ENCODE measurements at places on chromosomes 16 and 17.

DNA sequence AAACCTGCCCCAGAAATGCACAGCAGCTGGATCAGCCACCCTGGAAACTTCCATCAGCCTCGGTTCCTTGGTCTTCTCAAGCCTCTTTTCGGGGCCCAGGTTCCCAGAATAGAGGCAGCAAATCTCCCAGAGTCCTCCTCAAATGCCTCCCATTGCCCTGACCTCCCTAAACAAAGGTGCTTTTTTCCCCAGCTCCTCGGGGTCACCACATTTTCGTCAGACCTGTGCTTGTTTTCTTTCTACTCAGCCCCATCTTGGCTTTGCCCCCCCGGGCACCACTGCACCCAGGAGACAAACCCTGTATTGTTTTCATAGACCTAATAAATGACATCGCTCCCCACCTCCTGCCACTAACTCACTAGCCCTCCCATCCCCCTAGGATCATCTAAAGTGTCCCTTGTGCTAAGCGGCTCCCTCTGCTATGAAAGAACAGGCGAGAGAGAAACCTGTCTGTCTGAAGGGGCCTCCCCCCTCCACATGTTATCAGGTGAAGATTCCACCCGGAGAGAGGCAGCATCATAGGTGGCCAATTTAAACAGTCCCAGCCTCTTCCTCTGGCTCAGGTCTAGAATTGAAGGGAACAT is 451.1 kb downstream of the SOX9 start:
- no peak for DNase-seq

- no peak for DNase-seq
Observed at GRCh38 chr16:1781254-1781653, 1.1 kb downstream of the SPSB3 start.

- no peak for DNase-seq
Observed at GRCh38 chr17:78267253-78268073, 36.0 kb downstream of the TMEM235 start.

GRCh38 chr16:79181419-79181818 is 419.1 kb downstream of the MAF start:
- DNase-seq = no peak

DNA sequence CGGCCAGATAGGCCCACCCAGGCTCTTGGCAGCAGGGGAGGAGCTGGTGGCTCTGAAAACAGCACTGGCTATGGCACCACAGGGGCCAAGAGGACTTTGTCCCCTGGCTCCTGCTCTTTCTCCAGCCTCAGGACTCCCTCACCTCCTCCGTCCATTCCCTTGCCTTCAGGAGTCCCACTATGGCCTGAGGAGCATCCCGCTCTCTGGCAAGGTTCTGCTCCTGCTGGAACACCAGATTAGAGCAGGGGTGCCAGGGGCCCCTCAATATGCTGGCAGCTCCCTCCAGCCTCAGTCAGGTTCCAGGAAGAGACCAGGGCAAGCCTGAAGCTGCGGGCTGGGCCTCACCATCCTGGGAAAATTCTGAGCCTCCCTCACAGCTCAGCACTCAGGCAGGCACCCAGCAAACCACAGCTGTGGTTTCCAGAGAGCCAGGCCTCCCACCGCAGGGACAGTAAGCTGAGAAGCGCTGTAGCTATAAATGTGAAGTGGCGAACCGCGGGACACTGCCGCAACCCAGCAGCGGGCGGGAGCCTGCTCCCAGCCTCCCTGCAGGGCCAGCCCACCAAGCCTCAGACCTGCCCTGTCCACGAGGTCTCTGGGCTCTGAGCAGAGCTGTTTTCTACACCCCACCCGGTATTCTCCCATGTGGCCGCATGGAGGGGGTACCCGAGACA is 25.7 kb downstream of the C17orf100 start:
- DNase-seq = no peak
